ENCODE measurements at places on chromosomes 12 and 14.

DNA sequence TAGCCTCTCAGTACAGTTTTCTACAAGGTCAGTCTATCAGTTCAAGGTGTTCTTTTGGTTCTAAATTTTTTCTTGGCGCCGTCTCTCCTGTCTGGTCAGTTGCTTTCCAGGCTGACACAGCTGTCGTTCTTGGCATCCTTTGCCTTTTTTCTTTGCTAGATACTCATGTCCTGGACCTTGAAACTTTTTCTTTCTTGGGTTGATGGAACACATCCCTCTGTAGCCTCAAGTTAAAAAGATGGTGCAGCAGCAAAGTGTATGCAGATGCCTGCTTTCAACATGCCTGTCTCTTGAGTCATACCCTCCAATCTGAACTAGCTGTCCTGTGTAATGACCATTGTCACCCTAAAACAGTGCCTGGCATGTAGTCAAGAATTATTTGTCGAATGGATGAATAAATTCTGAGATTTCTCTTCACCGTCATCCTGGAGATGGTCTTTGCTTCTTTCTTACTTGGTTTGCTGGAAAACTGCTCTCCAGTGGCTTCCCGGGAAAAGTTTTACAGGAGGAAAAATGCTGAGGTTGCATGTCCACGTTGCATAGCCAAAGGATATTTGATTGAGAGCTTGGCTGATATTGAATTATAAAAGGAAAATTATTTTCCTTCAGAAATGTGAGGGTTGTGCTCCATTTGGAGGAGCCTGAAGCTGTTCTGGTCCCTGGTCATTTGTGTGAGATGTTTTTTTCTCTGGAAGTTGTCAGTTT lies 4.6 kb downstream of the NYNRIN start:
- no peak for DNase-seq

DNA sequence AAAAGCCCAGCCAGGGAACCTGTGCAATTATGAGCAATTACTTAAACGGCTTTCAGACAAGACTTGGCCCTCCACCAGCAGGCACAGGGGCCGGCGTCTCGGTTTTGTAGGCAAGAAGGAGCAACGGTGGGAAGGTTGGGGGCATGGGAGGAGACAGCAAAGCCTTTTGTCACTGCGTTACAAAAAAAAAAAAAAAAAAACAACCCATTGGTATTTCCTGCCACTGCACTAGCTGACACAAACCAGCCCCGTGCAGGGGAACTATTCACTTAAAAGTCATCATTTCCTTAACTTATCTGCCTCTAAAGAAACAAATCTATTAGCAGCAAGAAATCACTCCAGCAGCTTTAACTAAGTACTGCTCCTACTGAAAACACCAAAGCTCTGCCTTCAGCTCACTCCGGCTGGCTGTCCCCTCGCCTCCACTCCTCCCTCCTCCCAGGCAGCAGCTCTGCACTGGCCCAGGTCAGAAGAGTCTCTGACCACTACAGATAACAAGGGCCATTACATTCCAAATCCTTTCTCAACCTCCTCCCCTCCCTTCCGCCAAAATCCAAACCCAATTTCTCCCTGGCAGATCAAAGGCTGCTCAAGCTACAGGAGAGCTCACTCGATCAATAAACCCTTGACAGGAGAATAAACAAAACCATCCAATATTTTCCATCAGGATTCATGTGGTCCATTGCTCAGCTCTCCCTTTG lies 105.2 kb upstream of the CDKN3 start:
- no peak for DNase-seq

- peak; percentile 80 for DNase-seq
Measured at GRCh38 chr14:101731187-101732080, 30.1 kb upstream of the PPP2R5C start.

- DNase-seq: no peak
Measured at GRCh38 chr12:31922341-31923062, 36.7 kb upstream of the RESF1 start.

GRCh38 chr12:2739832-2740641 lies 54.7 kb upstream of the FKBP4 start:
- DNase-seq: no peak

- no peak for DNase-seq
Measured at GRCh38 chr12:30880061-30880460, 46.5 kb upstream of the TSPAN11 start.

DNA sequence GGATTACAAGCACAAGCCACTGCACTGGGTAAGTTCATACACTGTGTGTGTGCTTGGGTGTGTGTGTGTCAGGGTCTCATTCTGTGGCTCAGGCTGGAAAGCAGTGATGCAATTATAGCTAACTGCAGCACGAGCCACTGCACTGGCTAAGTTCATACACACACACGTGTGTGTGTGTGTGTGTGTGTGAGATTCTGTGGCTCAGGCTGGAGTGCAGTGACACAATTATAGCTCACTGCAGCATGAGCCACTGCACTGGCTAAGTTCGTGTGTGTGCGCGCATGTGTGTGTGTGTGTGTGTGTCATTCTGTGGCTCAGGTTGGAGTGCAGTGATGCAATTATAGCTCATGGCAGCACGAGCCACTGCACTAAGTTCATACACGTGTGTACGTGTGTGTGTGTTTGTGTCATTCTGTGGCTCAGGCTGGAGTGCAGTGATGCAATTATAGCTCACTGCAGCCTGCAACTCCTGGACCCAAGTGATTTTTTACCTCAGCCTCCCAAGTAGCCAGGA lies 85.4 kb downstream of the HECTD1 start:
- DNase-seq: no peak

- DNase-seq: no peak
Measured at GRCh38 chr14:95564060-95564459, 29.2 kb downstream of the GLRX5 start.

DNA sequence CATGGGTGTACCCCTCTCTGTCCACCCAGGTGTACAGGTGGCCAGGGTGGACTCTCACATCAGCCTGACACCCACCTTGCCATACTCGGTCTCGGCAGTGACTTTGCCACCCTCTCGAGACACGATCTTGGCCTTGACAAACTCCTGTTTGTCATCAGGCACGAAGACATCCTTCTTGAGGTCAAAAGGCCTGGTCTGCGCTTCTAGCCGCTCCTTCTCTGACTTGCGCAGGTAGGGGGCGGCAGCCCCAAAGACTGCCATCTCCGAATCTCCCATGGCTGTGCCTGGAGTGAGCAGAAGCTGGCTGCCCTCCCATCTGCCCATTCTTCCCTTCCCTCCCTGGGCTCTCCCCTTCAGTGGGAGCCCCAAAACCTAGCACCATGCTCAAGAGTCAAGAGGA lies 2.0 kb downstream of the MYH7 start:
- DNase-seq: no peak

DNA sequence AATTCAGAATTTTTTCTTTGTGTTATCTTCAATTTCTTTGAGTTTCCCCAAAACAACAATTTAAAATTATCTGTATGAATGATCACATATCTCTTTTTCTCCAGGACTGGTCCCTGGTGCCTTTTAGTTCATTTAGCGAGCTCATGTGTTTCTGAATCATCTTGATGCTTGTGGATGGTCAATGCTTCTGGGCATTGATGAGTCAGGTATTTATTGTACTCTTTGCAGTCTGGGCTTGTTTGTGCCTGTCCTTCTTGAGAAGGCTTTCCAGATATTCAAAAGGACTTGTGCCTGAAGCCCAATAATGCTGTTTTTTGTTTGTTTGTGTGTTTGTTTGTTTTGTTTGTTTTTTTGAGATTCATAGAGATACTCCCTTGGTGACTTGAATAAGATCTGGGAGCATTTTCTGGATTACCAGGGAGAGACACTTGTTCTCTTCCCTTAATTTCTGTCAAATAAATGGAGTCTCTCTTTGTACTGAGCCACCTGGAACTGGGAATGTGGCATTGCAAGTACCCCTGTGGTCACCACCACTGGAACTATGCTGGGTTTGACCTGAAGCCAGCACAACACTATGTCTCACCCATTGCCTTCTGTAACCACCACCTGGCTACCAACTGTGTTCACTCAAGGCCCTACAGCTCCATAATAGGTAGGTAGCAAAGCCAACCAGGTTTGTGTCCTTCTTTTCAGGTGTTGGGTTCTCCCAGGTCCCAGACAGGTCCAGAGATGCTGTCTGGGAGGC lies 56.3 kb downstream of the SLC6A15 start:
- no peak for DNase-seq

- DNase-seq: no peak
Measured at GRCh38 chr12:115433014-115433634, 749.1 kb upstream of the TBX3 start.

Data from activated T-cell treated with anti-CD3 and anti-CD28 coated beads for 4 hours (primary cell).